Activated T-cell treated with anti-CD3 and anti-CD28 coated beads for 1 hour (primary cell): ENCODE measurements at places on chromosomes 3 and 15.

DNA sequence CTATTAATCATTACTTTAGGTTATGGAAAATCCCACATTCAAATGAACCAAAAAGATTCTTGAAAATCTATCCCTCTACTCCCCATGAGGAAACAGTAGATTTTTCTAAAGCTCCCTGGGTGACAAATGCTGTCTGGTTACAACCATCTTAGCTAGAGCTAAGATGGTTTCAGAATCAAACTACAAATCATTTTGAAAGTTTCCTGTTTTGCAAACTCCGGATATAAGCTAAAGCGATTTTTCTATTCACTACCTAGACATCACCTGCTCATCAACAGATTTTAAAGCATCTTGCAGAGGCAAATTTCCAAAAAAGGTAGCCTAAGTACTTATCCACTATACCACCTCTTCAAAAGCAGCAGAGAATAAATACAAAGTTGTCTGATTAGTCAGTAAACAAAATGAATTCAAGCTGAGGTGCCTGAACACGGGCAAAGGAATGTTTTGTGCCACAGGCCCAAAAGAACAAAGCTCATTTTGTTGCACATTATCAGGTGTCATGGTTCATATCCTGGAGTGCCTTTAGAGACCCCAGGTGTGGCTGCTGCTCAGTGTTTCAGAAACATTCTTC is 204.9 kb downstream of the TNIK start:
- no peak for DNase-seq

DNA sequence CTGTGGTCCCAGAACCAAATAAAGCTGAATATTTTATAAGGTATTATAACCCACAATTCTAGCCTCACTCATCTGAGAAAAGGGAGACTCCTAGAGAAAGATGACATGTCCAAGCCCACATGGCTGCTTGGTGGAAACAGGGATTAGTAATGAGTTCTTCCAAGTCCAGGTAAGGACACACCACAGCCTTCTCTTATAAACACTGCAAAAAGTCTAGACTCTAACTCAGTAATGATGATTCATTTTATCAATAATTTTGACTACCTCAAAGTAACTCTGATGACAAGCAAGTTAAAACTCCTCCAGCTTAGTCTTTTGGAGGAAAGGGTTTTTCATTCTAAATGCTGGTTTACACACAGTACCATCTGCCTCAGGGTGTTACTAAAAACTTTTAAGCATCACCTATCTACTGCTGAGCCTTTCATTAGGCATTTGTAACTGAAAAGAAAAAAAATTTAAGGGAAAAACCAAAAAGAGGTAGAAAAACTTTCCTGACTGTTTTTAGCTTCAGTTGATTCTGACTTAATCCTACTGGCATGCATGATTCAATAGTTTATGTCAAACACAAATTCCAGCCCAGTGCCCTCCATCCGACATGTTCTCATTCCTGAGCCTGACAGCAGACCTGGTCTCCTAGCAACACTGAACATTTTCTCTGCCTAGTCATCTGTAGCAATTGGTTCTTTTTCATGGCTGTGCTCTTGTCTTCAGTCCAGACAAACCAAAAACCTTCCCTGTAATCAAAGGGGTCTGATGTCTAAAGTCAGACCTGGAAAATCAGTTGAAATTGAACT is 43.9 kb downstream of the P3H2 start:
- no peak for DNase-seq

GRCh38 chr15:99729920-99730319 is 3.3 kb downstream of the LYSMD4 start:
- no peak for DNase-seq

DNA sequence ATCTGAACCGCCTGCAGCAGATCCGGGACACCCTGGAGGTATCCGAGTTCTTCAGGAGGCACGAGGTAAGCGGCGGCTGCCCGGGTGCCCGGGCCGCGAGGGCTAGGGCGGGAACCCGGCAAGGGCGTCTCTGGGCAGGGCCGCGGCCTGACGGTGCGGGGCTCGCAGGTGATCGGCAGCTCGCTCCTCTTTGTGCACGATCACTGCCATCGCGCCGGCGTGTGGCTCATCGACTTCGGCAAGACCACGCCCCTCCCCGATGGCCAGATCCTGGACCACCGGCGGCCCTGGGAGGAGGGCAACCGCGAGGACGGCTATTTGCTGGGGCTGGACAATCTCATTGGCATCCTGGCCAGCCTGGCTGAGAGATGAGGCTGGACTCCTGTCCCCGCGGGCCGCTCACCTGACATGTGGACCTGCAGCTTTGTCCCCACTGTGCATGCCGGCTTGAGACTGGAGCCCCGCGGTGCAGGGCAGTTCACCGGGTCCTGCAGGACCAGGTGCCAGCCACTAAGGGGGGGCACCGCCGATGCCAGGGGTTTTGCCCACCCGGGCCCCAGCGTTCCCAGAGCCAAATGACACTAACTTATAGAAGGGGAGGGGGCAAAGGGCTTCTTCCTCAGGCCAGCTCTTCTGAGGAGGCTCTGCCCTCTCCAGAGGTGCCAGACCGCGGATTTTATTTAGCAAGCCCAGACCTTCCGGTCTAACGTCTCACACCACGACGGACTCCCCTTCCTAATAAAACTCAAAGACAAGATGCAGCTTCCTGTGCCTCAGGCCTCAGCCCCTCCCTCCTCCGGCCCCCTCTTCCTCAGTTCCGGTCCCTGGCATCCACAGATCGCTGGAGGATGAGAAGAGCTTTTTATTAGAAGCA is 9.4 kb downstream of the ITPKA start:
- no peak for DNase-seq

DNA sequence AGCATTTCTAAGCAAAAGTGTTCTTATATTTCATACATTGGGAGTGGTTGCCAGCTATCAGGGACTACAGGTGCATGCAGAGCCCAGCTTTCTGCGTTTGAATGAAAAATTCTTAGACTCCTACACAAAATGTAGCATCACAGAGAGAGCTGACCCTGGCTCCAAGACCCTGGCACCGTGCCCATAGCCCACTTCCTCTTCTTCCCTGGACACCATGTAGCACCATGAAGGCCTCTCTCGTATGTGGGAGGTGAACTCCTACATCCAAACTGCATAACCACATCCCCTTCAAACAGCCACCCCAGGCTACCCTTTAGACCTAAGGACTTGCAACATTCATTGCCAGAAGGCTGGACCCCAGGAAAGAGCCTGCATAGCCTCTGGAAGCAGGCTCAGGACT is 35.8 kb upstream of the ATOSA start:
- DNase-seq: no peak

DNA sequence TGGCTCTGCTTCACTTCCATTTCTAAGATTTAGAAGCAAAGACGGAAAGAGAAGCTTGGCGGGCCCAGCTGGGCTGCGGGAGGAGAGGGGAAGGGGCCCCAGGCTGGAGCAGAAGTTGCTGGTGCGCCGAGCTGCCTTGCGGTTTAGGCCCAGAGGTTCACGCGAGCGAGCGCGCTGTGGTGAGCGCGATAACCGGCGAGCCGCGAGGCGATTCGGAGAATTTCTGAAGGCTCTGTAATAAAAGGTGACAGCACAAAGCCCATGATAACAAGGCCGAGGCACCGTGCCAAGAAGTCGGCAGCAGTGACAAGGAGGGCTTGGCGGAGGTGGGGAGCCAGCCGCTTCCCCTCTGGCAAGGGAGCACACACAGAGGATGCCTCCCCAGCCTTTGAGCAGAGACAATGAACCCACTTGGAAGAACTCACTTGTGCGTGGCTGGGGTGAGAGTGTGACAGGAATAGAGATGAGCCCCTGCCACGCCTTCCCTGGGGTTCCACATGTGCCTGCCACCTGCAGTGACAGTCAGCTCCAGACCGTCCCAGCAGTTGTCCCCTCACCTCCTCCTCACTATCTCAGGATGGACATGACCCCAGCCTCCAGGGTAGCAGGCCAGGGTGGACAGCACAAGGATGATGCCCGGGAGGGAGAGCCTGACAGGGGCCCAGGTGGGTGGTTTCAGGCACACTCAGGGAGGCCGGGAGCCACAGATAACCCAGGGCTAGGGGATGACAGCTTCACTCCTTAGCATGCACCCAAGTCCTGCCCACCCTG is 315.2 kb downstream of the UACA start:
- DNase-seq: peak; percentile 36

- DNase-seq: no peak
Measured at GRCh38 chr3:111723293-111724215, 128.4 kb upstream of the ZBED2 start.

DNA sequence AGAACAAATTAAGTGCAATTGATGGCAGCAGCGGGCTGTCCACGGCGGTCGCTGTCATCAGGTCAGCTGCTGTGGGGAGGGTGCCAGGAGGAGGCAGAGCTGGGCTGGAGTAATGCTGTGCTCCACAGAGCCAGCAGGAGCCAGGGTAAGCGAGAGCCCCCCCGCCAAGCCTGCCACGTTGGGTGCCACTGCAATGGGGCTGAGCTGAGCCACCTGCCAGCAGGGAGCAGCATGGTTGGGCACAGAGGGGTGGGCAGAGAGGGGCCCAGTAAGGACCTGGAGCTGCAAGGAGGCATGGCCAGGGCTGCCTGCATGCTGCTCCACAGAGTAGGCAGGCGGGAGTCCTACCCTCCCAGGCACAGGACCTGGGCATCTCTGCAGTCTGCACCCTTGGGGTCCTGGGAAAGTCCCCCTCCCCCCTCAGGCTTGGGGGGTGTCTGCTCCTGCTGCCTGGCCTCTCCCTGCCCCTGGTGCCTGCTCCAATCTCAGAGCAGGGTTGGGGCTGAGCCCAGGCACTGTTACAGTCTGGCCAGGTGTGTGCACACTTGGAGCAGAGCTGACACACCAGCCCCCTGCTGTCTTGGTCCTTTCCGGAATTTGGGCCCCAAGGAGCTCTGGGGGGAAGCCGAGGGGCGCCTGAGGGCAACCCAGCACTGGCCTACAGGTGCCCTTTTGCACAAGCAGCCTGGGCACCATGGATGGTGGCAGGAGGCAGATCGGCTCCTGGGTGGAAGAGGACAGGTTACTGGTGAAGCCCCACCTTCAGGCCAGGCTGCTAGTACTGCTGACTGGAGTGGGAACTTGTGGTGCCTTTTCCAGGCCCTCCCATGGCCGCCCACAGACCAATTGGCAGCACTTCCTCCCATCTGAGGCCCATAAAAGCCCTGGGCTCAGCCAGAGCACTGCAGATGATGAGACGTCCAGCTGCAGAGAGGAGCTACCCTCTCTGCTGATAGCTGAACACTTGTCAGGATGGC is 8.5 kb upstream of the PIAS1 start:
- no peak for DNase-seq

DNA sequence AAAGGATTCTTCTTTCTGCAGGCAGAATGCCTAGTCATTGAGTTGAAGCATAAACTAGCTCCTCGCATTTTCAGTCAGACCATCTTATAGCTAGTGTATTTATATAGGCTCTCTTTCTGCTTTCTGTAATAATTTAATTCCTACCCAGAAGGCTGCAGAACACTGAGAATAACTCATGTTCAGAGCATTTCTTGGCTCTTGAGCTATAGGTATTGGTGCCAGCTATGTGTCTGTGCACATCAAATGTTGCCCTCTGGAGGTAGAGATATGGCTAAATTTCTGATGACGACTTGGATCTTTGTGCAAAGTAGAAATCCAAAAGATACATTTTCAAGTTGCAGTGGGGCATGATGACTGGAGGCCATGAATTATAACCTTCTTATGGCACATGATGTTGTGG is 336.2 kb upstream of the TPM1 start:
- DNase-seq: no peak

DNA sequence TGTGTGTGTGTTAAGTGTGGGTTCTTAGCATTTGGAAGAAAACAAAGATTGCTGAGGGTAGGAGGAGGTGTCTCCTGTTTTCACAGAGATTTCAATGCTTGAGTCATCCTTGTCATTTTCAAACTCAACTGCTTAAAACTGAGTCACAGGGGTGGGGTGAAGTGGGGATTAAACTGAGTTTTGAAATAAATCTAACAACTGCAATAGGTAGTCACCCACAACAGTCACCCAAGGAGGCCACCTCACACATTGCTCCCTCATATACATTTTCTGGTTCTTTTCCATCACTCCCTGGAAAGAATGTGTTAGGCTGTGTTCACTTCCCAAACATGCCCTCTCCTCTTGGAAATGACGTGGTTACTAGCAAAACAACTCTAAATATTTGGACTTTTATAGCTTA is 187.7 kb upstream of the CMC1 start:
- no peak for DNase-seq

GRCh38 chr3:4517093-4517492 is 23.9 kb downstream of the ITPR1 start:
- DNase-seq: no peak

DNA sequence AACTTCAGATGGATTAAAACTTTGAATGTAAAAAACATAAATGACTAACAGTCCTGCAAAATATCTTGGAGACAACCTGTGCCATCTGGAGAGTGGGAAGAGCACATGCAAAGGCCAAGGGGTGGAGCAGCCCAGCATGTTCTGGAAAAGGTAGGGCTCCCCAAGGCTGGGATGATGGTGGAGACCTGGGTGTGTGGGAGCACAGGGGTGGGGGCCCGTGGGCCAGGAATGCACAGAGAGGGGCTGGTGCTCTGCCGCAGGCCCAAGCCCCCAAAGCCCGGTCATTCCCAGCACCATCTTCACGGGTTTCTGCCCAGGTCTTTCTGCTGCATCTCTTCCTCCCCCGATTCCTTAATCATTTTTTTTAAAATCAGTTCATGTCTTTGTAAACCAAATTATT is 9.7 kb upstream of the GATA2 start:
- DNase-seq: no peak

- no peak for DNase-seq
Measured at GRCh38 chr3:133742351-133743091, 3.7 kb upstream of the TF start.

DNA sequence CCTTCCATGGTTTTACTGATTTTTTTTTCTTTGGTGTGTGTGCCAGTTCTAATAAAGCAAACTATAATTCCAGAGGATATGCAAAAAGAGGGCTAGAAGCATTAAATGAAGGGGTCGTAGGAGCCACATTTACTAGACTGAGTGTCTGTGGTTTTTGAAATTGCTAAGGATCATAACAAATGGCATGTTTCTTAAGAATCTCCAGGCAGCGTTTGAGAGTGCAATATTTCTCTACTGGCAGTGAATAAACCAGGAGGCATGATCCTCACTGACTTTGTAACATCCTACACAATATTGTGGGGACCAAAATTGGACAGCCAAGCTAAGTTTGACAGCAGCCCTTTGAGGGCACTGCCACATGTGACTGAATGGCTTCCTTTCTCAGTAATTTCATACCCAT is 115.9 kb upstream of the CCNL1 start:
- DNase-seq: no peak

GRCh38 chr3:103052236-103052830 is 617.5 kb downstream of the ZPLD1 start:
- no peak for DNase-seq

DNA sequence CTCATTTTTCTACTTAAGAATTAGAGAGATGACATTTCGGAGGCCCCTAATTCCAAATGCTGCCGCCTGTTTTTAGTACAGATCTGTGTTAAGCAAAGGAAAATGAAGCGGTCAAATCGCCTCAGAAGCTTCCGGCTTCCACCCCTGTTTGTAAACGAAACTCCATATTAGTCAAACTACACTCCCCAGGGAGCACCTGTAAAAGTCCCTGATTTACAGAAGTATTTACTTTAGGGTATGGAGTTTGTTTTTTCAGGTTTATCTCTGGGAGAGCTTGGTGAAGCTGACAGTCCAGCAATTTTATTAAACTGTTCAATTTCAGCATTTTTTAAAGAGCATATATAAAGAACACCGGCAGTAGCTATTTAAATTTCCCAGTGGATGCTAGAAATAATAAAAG is 319.8 kb downstream of the FHIT start:
- no peak for DNase-seq

GRCh38 chr3:181212271-181212670 is 222.7 kb upstream of the DNAJC19 start:
- DNase-seq: no peak
